C1 segment of cervical spinal cord (tissue), 14 donors: ENCODE measurements at places on chromosomes 2 and 18.

GRCh38 chr2:102181919-102182635 is 4.7 kb upstream of the IL1RL2 start:
- DNase-seq: no peak

GRCh38 chr2:175999283-175999819 is 2.7 kb downstream of the LNPK start:
- no peak for DNase-seq

DNA sequence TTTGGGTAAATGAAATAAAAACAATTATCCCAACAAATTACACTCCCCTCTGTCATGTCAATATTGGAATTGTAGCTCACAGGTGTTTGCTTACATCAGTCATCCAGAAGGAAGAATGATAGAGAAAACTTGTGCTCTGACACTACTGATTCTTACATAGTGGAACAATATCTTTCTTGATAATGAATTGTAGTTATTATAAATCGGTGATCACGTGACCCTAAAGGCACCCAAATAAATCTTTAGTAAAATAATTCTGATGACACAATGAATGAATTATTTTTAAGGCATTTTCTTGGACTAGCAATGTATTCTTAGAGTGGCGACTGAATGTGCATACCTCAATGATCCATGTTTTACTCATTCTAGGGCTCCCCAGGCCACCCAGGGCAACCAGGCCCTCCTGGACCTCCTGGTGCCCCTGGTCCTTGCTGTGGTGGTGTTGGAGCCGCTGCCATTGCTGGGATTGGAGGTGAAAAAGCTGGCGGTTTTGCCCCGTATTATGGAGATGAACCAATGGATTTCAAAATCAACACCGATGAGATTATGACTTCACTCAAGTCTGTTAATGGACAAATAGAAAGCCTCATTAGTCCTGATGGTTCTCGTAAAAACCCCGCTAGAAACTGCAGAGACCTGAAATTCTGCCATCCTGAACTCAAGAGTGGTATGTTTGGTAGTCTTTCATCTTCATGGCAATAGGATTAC is 34.5 kb downstream of the COL3A1 start:
- DNase-seq: no peak

DNA sequence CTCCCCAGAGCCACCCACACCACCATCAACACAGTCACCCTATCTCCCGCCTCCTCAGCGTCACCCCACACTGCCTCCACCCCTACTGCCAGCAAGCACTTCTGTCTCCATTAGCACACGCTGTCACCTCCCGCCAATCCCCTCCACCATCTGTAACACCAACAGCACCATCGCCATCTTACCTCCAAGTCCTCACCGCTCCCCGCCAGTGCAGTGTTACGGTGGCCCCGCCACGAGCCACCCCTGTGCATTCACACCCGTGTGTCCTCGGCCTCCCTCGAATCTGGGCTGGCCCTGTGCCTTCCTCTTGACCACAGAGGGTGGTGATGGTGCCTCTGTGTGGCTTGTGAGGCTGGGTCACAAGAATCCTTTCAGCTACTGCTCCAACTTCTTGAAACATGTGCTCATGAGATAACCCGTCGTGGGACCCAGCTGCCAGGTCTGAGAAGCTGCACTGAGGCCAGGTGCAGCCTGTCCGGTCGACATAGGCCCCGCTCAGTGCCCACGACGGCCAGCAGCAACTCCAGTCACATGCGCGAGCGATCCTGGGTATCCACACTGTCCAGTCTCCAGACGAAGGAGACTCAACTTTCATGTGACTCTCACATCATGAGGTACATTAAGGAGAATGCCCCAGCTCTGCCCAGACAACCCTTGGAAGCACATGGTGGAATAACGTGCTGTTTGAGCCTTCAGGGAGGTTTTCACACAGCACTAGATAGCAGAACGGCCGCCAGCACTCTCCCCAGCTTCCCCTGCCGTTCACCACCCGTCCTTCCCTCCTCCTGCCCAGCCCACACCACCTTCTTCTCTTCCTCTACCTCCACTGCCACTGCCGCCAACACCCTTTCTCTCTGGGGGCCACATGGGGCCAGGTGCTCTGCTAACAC is 72.6 kb upstream of the ASB18 start:
- no peak for DNase-seq

DNA sequence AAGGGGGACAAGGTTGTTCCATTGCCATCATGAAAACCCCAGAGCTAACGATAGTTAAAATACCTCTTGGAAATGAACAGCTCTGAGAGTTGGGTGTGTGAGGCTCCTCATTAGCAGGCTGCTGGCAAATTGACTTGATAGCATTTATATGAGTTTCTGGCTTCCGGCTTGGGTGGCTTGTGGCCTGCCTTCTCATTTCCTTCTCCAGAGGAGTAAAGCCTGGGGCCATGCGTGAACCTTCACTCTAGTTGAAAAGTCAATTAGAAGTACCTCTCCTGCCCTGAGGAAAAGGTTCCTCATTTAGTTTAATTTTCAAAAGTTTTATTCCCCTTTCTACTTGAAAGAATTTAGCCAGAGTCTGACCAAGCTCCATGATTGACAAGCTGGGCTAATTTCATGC is 67.1 kb downstream of the MGAT5 start:
- no peak for DNase-seq

DNA sequence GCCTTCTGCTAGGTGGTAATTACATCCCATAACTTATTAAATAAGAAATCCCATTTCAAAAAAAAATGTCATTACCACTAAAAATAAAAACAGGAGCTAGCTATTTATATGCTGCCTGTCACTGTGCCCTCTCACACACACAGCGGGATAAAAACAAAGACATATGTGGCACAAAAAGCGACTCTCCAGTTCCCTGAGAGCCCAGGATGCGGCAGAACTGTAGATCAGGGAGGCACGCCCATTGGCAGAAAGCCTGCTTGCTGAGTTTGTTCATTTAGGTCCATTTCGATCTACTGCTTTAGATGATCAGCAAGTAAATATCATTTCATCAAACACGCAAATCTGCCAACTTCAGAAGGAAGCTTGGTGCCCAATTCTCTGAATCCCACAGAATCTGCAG is 124.4 kb downstream of the TMEM163 start:
- DNase-seq: no peak

DNA sequence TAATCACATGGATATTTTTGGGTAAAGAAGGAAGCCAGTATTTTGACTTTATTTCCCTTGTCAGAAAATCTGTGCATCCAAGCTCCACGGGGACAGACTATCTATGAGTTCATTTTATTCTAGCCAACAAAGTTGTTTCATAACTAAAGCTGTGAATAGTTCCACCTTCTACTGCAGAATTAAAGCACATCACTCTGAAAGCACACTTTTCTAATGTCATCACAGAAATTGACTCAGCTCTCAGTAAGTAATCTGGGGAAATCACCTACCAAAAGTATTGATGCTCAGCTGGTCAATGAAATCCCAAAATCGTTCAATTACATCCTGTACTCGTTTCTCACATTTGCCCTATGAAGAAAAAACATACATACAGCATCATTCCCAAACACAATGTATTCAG is 19.1 kb downstream of the IAH1 start:
- DNase-seq: no peak

DNA sequence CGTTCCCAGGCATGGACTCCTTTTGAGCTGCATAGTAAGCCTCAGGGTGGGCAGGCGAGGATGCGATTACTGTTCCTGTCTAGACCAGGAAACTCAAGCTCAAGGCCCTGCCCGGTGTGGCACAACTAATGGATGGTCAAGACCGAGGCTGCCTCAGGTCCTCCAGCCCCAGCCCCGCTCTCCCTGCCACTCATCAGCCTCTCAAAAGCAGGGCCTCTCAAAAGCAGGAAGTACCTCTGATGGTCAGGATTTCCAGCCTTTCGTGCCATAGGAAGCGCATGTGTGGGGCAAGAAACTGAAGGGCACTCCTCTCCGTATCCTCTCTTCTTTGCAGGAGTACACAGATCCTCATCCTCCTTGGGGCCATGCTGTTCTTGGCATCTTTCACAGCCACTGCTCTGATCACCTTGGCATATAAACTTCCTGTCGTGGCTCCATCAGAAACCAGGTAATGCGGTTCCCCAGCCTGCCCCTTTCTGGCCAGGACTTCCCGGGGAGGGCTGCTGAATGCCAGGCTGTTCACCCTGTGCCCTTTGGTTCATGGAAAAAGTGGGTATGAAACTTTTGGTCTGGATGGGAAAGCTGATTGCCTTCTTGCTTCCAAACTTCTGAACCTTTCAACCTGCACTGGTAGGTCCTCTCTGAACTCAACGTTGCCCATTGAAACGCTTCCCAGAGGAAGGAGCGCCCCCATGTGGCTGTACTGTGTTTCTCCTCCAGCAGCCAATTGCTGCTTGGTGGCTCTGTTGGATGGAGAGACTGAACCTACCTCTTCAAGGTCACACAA is 82.8 kb upstream of the SEC11C start:
- DNase-seq: peak; percentile 15

- no peak for DNase-seq
Measured at GRCh38 chr2:69539549-69539908, 102.3 kb upstream of the NFU1 start.

GRCh38 chr2:15965564-15966019 is 25.2 kb downstream of the MYCN start:
- no peak for DNase-seq

GRCh38 chr2:178320011-178320585 is 125.8 kb downstream of the OSBPL6 start:
- DNase-seq: no peak

GRCh38 chr2:85152895-85153294 is 19.7 kb downstream of the TCF7L1 start:
- DNase-seq: no peak

- no peak for DNase-seq
Measured at GRCh38 chr2:67985586-67985985, 77.2 kb downstream of the C1D start.

GRCh38 chr2:142223309-142223708 is 92.5 kb upstream of the LRP1B start:
- no peak for DNase-seq

DNA sequence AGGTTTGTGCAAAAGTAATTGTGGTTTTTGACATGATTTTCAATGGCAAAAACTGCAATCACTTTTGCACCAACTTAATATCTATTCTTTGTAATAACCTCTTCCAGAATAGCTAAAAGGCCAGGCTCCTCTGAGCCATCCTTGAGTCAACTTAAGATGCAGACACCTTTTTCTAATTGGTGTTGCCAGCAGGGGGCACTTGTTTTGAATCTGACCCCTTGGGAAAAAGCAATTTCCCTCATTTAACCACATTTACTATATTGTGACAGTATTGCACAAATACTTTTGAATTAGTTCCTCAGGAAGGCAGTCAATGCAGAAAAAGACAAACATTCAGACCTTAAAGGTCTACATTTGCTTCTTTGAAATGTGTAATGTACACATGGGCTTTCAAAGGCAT is 78.6 kb upstream of the GALNT5 start:
- no peak for DNase-seq

- no peak for DNase-seq
Measured at GRCh38 chr2:18522484-18523146, 37.8 kb downstream of the RDH14 start.

GRCh38 chr2:105373344-105373781 is 25.5 kb downstream of the FHL2 start:
- DNase-seq: no peak

- DNase-seq: no peak
Measured at GRCh38 chr2:54763636-54764291, 40.3 kb downstream of the EML6 start.

GRCh38 chr2:109591206-109591605 is 22.6 kb downstream of the SEPTIN10 start:
- no peak for DNase-seq

- DNase-seq: no peak
Measured at GRCh38 chr2:63093502-63093901, 42.9 kb downstream of the OTX1 start.

- no peak for DNase-seq
Measured at GRCh38 chr2:36307441-36307840, 48.1 kb upstream of the CRIM1 start.

GRCh38 chr18:77146249-77147080 is 13.9 kb upstream of the MBP start:
- DNase-seq: no peak

GRCh38 chr2:226991663-226992062 is 155.8 kb downstream of the RHBDD1 start:
- DNase-seq: no peak

DNA sequence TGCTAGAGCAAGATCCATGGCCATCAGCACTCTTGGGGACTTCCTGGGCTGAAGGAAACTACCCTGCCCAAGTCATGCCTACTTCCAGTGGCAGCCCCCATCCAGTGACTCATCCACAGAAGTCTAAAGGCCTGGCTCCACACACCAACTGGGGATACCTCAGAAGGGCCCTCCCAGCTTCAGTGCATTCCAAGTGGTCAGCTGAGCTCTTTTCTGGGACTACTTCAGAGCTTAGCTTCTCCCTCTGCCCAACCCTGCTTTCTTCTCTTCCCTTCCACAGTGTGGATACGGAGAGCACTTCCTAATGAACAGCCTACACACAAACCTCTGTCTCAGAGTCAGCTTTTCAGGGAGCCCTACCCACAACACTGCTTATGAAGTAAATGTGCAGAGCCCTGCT is 66.5 kb downstream of the CLHC1 start:
- DNase-seq: no peak

- no peak for DNase-seq
Measured at GRCh38 chr2:64819774-64820688, 166.3 kb upstream of the SERTAD2 start.

- no peak for DNase-seq
Measured at GRCh38 chr2:216588861-216589710, 44.1 kb upstream of the IGFBP2 start.

DNA sequence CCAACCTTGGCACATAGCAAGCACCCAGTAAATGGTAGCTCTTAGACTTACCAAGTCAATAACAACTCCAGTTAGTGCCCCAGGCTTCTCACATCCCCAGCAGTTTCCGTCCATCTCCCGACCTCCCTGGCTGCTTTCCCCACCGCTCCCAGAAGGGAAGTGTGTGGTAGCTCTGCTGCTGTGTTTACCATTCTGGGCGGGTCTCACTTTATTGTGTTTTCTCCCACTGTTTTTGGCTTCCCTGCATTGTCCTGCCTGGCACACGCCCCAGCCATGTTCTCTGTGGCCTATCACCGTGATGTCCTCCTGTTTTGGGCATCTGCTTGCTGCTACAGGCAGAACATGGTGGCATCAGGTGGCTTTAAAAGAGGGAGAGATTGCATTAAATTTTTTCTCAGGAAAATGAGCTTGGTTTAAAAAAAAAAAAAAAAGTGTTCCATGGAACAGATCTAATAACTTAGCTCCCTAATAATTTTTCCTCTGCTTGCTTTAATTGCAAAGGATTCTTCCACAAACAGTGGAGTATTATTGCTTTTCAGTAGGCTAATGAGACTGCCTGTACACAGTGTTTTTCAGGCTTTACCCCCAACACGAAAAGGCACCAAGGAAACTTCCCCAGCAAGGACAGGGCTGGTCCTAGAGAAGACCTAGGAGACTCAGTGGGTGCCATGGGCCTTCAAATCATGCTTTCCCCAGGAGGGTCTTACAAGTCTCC is 8.0 kb upstream of the COX7A2L start:
- no peak for DNase-seq

- DNase-seq: no peak
Measured at GRCh38 chr18:36432880-36433555, 135.5 kb downstream of the FHOD3 start.

- no peak for DNase-seq
Measured at GRCh38 chr2:104768694-104769093, 85.2 kb upstream of the POU3F3 start.

GRCh38 chr2:140695155-140695554 is 1435.7 kb downstream of the LRP1B start:
- DNase-seq: no peak

- DNase-seq: no peak
Measured at GRCh38 chr2:176997074-176997791, 215.4 kb upstream of the HNRNPA3 start.
